ENCODE measurements at places on chromosomes 12 and 14. TPM values are rescaled to one million over a fixed set of nuclear protein-coding genes. Genes with fewer than 3 reads are reported as not detected.

- no peak for DNase-seq
These were observed 276.3 kb upstream of the FAR2 start for GRCh38 chr12:28872654-28873268.

- DNase-seq = no peak
These were observed 7.4 kb downstream of the RPL6 start for GRCh38 chr12:112401903-112402498.

- no peak for DNase-seq
These were observed 15.0 kb upstream of the TMEM119 start for GRCh38 chr12:108612788-108613282.

DNA sequence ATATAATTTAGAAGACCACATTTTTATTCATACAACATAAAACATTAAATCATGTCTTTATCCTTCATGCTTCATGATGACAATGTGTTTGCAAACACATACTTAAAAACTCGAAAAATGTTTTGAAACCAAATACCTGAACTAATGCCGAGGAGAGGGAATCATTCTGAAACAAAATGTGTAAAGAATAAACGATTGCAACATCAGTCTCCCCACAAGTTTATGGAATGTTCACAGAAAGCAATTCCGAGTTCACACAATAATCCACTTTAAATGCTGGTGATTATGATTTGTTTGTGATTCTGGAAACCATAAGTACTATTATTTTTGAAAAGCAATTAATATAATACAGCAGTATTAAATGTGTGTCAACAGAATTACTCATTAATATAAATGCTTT lies 84.5 kb upstream of the PDZRN4 start:
- DNase-seq = no peak

DNA sequence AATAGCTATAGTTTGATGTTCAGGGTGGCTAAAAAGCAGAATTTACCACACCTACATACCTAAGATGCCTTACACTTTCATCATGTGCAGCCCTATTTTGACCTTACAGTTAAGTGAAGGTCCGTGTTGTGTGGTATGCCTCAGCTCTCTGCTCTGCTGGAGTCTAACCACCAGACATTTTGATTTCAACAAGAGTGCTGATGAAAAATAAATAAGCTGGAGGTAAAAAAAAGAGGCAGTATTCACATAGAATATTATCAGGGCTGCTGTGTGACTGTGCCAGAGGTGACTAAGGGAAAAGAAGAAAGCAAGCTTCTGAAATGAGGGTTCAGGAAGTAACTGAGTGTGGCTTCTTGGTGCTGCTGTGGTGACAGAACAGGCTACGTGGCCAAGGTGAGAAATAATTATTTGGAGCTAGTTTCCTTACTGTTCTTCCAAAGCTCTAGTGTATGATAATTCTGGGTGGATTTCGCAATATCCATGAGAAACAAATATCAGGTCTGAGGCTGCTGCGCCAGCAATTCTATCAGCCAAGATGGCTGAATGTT lies 188.8 kb downstream of the STXBP6 start:
- no peak for DNase-seq

DNA sequence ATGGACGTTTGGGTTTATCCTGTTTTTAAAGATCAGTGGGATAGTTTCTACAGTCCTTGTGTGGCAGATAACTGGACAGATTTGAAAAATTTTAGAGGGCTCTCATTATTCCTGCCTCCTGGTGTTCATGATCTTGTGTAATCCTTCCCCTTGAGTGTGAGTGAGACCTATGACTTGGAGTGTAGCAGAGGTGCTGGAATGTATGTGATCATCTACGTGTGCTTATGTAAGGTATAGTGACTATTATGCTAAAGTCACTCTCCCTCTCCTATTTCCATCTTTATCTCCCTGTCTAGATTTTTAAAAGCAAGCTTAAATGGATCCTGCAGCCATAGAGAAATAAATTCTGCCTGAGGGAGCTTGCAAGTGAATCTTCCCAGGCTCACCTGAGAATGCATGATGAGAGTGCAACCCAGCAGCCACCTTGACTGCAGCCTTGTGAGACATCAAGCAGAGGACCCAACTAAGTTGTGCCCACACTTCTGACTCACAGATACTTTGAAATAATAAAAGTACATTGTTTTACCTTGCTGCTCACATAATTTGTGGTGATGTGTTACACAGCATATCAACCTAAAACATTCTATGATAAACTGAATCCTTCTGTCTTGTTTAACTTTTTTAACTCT lies 3.2 kb upstream of the OLR1 start:
- no peak for DNase-seq

DNA sequence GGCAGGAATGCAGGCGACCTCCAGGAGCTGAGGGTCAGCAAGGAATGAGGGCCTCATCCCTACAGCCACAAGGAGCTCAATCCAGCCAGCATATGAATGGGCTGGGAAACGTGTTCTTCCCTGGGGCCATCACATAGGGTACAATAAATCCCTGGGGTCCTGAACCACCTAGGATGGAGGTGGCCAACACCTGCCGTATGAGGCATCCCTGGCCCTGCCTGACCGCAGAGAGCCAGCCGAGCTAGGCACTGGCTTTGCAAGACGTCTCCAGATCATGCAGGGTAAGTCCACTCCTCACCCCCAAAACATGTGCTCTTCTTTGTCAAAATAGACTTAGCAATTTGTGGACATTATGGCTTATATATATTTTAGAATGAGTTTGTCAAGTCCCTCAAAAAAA lies 303.7 kb upstream of the DIO3 start:
- DNase-seq = no peak

GRCh38 chr12:130788515-130788914 lies 50.5 kb downstream of the STX2 start:
- DNase-seq = no peak

GRCh38 chr12:124829008-124829707 lies 34.5 kb downstream of the SCARB1 start:
- no peak for DNase-seq

- DNase-seq = no peak
These were observed 9.1 kb downstream of the C12orf76 start for GRCh38 chr12:110039085-110039807.

DNA sequence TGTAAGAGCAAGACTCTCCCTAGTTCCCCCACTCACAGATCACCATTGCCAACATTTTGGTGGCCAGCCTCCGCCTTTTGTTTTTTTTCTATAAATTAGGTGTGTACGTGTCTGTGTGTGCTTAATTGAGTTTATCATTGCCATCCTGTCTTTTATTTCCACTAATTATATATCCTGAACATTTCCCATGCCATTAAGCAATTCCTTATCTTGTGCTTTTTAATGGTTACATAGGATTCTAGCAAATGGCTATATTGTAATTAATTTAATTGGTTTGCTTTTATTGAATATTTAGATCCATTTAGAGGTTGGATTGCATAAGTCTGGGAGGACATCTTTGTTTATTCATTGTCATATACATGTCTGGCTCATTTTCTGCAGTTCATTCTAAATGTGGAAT lies 107.3 kb upstream of the RTL1 start:
- DNase-seq = no peak

- DNase-seq = no peak
These were observed 29.8 kb upstream of the PKP2 start for GRCh38 chr12:32926356-32926755.

- DNase-seq = no peak
These were observed 60.5 kb downstream of the PTPRQ start for GRCh38 chr12:80504389-80505163.

DNA sequence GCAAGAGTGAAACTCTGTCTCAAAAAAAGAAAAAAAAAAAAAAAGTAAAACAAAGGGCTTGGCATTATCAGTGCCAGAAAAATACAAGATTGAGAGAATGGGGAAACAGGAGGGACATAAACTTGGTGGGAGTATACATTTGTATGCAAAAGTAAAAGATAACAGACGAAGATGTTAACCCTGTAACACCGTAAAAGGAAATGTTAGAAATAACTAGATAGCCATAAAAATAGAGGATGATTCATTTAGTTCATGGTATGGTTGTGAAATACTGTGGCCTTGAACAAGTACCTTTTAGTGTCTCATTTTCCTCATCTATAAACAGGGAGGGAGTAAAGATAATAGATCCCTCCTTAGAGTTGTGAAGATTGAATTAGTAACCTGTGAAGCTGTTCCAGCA lies 33.3 kb downstream of the ATP2A2 start:
- no peak for DNase-seq

DNA sequence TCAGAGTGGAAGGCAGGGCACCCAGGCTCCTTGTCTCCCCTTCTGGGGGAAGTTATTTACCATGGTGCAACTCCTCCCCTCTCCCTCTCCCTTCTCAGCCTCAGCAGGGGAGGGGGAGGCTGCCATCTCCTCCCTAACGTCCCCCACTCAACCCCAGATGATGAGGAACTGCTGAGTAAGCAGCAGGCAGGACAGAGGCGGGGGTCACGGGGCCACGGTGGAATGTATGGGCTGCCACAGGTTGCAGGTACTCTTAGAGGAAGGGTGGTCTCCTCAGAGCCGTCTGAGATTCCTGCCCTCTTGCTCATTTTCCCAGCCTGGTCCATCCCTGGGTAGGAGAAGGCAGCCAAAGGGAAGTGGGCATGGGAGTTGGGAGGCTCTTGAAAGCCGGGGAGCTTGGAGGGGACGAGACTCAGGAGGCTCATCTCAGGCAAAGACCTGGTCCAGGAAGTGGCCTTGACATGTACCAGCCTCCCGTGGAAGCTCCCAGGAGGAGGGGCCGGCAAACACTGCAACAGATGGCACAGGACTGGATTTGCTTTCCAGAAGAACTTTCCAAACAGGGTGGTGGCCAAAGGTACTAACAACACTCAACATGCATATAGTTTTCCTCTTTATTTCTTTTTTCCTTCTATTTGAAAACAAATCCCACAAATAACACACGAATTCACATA lies 19.0 kb downstream of the RIN3 start:
- no peak for DNase-seq

The TBX5 gene
- polyA plus RNA-seq = not detected

The LGMN gene
- polyA plus RNA-seq = 19.1 TPM

Data from B cell (primary cell).